Thoracic aorta (tissue), 2 donors: ENCODE measurements at places on chromosomes 6 and 20. TPM values are rescaled to one million over a fixed set of nuclear protein-coding genes. Genes with fewer than 3 reads are reported as not detected.

DNA sequence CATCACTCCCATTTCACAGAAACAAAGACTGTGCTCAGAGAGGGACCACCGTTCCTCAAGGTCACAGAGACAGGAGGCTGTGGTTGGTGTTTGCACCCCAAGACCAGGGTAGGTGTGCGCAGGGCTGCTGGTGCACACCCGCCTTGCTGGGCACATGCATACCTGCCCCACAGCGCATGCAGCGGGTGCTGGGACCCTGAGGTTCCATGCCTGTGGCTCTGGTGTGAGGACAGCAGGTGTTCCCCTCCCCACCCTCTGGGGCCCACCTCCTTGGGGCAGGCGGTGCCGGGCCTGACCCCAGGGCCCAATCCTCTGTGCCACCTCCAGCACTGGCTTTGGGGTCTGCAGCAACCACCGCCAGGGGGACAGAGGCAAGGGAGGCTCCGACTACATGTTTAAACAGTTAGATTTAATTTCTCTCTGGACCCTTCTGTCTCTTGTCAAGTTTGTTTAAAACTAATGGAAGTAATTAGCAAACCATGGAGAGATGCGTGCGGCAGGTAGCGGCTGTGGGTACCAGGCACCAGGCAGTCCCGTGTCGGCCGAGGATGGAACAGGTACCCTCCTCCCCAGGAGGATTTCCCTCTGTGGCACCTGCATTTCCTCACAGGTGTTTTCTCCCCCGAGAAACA lies 327.8 kb downstream of the TAF4 start:
- H3K4me1 ChIP-seq = no peaks in the 10 kb centered on the region
- H3K36me3 ChIP-seq = no peaks in the 10 kb centered on the region
- no peak overlapping the region for H3K27ac ChIP-seq

DNA sequence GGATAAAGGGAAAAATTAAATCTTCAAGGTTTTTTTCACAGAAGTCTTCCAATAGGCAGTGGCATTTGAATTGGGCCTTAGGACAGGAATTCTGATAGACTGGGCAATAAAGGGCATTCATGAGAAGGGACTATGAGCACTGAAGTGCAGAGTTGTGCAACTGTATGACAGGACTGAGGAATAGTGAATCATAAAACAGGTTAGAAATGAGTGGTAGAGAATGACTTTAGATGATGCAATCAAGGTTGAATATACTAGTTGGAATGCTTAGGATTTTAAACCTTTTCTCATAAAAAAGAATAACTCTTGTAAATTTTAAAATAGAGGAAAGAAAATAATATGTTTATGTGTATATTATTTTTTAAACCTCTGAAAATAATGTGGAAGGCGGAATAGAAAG lies 944.7 kb downstream of the PHF3 start:
- no peak overlapping the region for H3K27ac ChIP-seq
- DNase-seq = no peak
- H3K27me3 ChIP-seq = no peaks in the 10 kb centered on the region
- no peak overlapping the region for H3K4me3 ChIP-seq
- no peaks in the 10 kb centered on the region for H3K4me1 ChIP-seq
- no peaks in the 10 kb centered on the region for H3K36me3 ChIP-seq

DNA sequence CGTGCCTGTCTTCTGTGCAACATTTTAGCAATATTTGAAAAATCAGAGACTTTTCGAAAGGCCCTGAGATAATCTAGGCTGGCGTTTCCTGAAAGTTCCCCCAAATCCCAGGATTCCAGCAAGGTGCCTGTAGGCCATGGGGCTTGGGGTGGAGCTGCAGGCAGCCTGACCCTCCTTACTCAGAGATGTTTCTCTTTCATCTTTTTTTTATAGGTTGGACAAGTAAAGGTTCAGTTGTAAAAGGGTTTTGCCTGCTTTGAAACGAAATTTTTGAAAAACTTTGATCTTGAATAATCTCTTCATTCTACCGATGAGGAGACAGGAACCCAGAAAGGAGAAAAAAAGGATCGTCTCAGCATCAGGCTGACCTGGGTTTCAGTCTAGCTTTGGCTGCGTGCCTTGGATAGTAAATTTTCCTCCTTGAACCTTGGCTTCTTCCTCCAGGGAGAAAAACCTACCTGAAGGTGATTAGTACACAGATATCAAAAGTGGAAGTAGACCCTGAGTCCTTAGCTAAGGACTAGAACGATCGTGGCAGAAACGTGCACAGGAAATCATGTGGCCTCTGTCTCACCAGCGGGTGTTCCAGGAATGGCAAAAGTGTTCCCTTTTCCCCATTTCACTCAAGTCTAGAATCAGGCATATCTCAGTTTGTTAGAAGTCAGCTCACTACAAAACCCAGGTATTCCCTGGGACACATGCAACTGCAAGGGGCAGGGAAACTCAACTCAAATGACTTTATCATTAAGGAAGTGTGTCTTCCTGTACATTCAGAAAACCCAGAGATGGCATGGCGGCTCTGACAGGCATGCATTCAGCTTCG lies 128.2 kb upstream of the PTPN1 start:
- H3K36me3 ChIP-seq = no peaks in the 10 kb centered on the region
- H3K4me1 ChIP-seq = peaks cover 55% of the 10 kb centered on the region
- no peak for DNase-seq
- no peaks in the 10 kb centered on the region for H3K27me3 ChIP-seq
- peak overlapping the region; percentile 41 for H3K4me3 ChIP-seq
- H3K27ac ChIP-seq = peak overlapping the region; percentile 43

Gene HFE
- 10.1 TPM for total RNA-seq

DNA sequence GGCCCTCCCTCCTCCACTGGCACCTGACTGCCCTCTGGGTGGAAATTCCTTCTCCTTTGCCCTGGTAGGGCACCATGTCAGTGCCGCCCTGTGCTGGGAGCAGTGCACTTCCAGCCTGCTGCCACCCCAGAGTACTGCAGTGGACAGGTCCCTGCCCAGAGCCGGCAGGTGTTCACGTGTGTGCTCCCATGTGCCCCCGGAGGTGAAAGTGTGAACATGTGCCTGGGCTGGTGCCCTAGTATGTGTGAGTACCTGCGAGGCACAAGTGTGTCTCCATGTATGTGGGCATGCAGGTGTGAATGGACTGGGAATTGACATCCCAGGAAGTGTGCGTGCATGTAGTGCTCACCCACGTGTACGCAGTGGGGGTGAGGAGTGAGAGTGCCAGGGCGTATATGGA lies 29.4 kb downstream of the SDCBP2 start:
- H3K27me3 ChIP-seq = no peaks in the 10 kb centered on the region
- no peak for DNase-seq
- H3K4me3 ChIP-seq = no peak overlapping the region
- H3K27ac ChIP-seq = no peak overlapping the region
- H3K36me3 ChIP-seq = peaks cover 8% of the 10 kb centered on the region

GRCh38 chr6:111844921-111845320 lies 28.3 kb downstream of the FYN start:
- no peaks in the 10 kb centered on the region for H3K27me3 ChIP-seq
- H3K36me3 ChIP-seq = no peaks in the 10 kb centered on the region
- DNase-seq = no peak
- peaks cover 9% of the 10 kb centered on the region for H3K4me1 ChIP-seq

- DNase-seq = no peak
- no peaks in the 10 kb centered on the region for H3K36me3 ChIP-seq
- peaks cover 63% of the 10 kb centered on the region for H3K4me1 ChIP-seq
- H3K4me3 ChIP-seq = peak overlapping the region; percentile 89
- peak overlapping the region; percentile 93 for H3K27ac ChIP-seq
Measured at GRCh38 chr20:25056690-25057233, 1.2 kb downstream of the ACSS1 start.
